Fibroblast of skin of right quadriceps (primary cell): ENCODE measurements at places on chromosomes 1 and 21.
A peak's percentile ranks its signal among the peaks of the same experiment; 100 is the strongest.

GRCh38 chr1:59018860-59019259 is 235.0 kb upstream of the JUN start:
- DNase-seq: no peak

DNA sequence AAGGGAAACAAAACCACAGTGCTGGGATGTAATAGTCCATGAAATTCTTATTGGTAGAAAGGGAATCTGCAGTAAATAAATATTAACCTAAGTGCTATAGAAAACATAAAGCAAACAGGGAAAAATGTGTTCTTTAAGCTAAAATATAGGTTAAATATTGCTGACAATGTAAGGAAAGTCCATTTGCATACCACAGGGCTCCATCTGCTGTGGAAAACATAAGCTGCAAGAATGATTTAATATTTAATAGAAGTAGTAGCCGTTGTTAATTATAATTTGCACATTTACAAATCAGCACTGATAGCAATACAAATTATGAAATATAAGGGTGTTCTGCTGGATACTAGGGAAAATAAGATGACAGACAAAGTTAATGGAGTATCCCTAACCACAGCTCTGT is 444.9 kb upstream of the PKN2 start:
- no peak for DNase-seq

GRCh38 chr1:152967201-152967600 is 3.2 kb upstream of the SPRR4 start:
- DNase-seq: no peak

GRCh38 chr1:11514366-11514765 is 35.4 kb downstream of the DISP3 start:
- DNase-seq: no peak

DNA sequence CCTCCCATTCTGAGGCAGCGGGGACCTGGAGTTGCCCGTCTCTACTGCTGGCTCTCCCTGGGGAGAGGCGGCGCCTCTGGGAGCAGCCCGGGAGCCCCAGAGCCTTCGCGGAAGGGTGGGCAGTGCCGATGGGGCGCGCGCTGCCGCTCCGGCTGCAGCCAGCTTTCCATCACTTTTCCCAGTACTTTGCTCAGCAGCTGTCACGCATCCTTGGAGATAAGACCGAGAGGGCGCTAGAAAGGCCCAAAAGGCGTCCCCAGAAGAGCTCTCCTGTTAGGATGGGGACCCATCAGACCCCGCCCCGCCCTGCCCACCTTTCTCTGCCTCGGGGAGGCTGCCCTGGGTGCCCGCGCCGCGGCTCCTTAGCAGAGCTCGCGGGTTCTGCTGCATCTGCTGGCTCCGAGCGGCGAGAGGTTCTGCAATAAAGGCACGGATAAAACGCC is 534 bp downstream of the KCNH1 start:
- DNase-seq: no peak

GRCh38 chr1:25120281-25120680 is 112.0 kb downstream of the SYF2 start:
- DNase-seq: no peak

- DNase-seq: peak; percentile 41
Measured at GRCh38 chr1:231557898-231558707, 29.6 kb downstream of the TSNAX start.

DNA sequence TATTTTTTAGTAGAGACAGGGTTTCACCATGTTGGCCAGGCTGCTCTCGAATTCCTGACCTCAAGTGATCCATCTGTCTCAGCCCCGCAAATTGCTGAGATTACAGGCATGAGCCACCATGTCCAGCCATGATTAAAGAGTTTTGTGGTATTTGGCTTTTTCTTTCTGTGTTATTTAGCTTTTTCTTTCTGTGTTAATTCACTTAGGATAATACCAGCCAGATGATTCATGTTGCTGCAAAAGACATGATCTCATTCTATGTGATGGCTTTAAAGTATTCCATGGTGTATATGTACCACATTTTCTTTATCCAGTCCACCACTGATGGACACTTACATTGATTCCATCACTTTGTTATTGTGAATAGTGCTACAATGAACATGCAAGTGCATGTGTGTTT is 1135.2 kb downstream of the AMY1C start:
- DNase-seq: no peak

DNA sequence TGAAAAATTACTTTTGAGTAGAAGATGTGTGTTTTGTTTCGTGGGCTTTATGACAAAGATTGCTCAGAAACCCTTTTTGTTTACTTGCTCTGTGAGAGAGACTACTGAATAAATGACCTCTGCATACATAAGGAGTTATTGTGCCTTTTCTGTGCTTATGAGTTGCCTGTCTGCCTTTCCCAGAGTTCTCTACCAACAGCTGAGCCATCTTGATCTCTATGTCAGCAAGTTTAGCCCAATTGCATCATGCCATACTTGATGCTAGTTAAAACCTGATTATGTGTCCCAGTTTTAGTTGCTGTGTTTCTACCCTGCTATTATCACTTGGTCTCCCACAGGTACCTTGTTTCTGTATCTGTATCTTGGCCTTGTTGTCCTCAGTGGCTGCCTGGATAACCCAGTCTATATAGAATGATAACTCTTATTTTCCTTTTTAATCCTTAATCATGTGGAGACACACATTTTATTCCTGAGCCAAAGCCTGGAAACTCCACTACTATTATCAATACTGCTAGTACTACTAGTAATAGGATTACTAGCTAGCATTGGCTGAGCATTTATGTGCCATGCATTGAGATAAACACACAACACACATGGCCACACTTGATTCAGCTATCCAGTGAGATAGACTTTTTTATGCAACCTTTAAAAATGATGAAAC is 28.7 kb upstream of the GNG12 start:
- DNase-seq: no peak

GRCh38 chr1:161502641-161503393 is 2.4 kb upstream of the FCGR2A start:
- peak; percentile 59 for DNase-seq

GRCh38 chr1:20102875-20103274 is 16.5 kb downstream of the PLA2G2D start:
- peak; percentile 65 for DNase-seq

DNA sequence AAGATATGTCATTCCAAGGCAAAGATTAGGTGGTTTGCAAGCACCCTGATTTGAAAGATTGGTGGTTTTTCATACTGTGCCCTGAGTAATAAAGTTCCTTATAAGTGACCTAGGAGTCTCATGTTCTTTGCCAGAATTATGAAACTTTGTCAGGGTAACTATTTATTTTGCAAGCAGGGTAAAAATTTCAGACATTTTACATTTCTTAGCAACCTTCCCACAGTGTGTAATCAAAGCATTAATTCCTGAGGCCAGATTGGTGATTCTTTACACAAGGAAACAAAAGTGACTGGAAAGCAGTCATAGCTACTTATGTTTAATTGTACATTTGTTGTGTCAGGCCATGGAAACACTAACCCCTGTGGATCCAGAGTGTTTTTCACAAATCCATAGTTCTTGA is 998.0 kb upstream of the B3GALT2 start:
- DNase-seq: no peak

DNA sequence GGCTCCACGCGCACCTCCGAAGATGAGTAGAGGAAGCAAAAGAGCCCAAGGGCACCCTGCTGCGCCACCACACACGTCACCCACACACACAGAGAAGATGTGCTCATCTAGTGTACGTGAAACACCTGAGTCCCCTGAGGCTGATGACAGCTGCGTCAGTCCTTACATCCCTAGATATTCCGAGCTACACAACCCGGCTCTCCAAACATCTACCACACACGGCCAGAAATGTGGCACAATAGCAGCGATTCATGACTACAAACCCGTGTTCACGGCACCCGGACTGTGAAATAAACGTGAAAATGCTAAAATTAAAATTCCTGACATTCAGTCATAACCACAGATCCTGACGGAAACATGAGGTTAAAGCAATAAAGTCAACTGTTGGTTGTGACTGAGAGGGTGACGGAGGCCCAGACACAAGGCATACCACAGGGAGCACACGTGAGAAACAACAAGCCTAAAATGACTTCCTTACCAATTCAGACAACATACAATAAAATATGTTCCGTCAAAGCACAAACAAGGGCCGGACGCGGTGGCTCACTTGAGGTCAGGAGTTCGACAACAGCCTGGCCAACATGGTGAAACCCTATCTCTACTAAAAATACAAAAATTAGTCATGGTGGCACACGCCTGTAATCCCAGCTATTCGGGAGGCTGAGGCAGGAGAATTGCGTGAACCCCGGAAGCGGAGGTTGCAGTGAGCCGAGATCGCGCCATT is 7.3 kb downstream of the SSU72 start:
- peak; percentile 19 for DNase-seq

GRCh38 chr1:236938760-236939159 is 65.5 kb downstream of the MT1HL1 start:
- no peak for DNase-seq

DNA sequence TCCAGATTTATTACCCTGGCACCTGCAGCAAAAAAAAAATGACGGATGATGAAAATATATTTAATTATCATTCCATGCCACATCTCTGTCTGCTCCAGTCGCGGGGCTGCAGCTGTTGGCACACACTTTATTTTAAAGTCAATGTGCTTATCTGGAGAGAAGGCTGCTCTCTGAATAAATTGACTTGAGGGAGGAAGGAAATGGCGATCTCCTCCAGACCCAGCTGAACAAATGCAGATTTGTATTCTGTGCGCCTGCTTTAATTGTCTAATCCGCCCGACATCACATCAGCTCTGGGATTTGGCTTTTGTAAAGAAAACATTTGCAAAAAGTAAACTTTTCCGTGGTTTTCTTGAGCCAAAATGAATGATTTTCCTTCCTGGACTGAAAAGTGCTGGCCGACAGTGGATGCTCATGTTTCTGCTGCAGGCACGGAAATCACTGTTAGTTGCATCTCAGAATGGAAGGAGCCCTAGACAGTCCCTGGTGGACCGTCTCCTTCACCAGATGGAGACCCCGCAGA is 150.2 kb downstream of the CAMTA1 start:
- DNase-seq: no peak

DNA sequence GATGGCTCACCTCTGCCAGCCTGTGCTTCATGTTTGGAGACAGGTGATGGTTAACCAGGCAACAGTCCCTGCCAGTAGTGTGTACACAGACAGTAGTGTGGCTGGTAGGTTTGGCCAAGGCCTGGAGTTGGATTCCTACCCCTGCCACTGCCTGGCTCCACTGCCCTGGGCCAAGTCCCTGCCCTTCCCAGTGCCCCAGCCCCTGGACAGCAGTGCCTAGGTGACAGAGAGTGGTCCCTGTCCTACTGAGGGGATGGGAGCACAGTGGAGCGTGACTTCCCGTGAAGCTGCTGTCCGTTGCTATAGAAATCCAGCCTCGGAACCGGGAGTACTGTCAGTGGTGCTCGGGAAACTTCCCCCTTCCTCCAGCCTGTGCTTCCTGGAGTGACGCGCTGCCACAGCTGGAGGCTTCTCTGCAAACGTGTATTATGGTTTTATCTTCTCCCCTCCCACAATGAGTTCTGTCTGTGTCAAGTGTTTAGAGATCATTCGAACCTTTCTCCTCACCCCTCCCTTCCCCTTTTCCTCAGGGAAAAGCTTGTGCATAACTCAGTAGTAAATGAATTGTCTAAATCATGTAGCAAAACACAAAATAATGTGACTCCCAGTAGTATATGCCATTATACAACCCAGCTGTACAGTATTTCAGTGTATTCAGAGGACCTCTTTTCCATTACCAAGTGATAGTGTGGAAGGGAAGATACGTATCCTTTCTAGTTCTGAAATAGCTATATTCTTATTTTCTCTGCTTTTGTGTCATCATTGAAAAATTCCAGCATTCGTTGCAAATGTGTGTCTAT is 73.4 kb downstream of the GALNT2 start:
- peak; percentile 63 for DNase-seq

DNA sequence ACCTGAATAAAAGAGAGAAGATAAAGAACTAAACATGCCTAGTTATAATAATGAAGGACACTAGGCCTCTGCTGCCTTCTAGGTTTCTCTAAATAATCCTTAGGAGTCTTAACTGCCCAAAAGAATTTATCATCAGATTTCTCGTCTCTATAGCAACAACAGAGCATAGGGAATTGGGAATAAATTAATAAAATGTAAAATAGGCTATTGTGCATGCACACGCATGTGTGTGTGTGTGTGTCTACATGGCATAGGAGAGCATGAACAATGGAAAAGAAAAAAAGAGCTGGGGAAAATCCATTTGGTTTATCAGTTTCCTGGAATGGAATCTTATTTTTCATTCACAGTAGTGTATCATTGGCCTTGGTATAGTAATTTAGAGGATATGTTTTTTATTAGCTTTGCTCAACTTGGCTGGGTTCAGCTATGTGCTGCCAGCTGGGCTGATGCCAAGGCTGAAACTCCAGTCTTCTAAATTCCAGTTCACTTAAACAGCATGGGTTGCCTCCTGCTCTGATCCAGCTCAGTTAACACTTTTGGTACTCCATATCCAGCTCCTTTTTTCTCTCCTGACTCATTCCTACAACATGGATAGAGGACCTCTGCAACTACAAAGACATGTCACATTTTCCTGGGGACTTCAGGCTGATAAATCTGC is 80.6 kb upstream of the SLFNL1 start:
- peak; percentile 97 for DNase-seq

DNA sequence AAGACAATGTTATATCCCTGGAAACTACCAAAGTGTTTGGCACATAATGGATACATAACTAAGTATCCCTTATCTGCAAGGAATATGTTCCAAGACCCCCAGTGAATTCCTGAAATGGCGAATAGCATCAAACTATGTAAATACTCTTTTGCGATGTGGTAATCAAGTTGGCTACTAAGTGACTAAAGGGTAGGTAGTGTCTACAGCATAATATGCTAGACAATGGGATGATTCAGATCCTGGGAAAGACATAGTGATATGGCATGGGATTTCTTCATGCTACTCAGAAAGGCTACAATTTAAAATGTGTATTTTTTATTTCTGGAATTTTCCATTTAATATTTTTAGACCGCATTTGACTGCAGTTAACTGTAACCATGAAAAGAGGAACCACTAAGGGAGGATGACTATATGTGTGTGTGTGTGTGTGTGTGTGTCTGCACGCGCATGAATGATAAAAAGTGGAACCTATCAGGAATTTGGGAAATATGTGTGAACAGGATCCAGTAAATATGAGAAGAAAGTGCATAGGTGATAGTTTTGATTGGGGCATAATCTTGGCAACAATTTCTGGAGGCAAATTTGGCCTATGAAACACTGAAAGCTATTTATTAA is 1899.9 kb downstream of the NCAM2 start:
- DNase-seq: no peak

GRCh38 chr21:42165901-42166300 is 53.0 kb upstream of the ABCG1 start:
- DNase-seq: no peak

DNA sequence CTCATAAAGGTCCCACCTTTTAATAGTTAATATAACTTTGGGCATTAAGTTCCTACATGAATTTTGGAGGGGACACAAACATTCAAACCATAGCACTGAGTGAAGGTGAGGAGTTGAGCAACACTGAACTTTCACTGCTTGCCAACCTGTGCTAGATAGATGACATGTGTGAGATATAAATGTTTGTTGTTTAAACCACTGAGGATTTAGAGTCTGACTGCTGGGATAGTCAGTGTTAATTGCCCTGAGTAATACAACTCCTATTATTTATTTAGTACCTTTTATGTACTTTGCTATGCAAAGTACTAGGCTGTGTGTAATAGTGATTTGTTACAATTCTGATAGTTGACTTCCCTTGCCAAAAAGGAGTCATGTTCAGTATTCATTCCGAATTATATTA is 32.4 kb upstream of the SLC16A1 start:
- DNase-seq: no peak

- DNase-seq: no peak
Measured at GRCh38 chr1:1431845-1432273, 3.6 kb upstream of the VWA1 start.
